Anterior cingulate cortex (tissue), 58 donors: ENCODE measurements at places on chromosomes 5 and 9.
A peak's percentile ranks its signal among the peaks of the same experiment; 100 is the strongest.

DNA sequence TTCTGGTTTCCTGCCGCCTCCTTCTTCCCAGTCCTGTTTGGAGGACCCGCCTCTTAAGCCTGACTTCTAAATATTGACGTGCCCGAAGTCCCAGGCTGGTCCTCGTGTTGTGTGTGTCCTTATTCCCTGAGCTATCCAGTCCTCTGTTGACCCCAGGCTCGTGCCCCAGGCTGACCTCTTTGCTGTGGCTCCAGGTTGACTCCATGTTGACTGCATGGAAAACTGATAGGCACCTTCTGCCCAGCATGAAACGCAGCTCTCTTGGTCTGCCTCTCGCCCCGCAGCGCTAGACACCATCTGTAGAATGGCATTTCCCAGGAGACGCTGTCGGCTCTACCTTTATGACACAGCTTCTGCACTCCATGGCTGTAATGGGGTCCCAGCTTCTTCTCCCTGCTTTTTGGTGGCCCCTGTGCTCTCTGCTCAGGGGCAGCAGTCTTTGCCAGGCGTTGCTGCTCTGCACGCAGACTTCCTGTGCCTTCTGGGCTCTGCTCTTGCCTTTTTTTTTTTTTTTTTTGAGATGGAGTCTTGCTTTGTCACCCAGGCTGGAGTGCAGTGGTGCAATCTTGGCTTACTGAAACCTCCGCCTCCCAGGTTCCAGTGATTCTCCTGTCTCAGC, 28.4 kb downstream of the EHMT1 start:
- no peak for DNase-seq

DNA sequence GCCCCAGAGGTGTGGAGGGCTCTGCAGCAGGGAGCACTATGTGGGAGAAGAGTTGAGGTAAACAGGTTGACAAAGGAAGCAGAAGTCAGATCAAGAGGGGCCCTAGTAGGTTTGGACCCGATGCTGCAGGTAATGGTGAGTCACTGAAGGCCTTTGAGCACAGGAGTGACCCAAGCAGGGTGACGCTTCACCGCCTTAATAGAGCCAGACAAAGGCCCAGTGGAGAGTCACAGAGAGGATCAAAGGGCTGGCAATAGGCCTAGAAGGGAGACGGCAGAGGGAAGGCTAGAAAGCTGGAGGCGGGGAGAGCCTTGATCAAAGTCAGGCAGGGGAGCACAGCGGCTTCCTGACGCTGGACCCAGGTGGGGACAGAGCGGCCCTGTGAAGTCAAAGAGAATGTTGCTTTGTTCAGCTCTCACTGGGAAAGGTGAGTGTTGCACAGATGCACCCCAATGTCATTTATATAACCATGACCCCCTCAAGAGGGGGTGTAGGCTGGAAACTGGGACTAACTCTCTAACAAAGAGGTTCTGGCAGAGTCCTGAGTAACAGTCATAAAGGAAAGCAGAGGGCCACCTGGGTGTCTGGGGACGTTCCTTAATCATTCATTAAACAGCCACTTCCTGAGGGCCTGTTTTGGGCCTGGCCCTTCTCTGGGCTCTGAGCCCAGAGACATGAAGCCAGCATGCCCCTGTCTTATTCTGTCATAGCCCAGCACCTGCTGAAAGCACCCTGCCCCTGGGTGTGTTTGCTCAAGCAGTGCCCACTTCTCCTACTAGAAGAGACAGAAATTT, 9.8 kb upstream of the CPLX2 start:
- DNase-seq: no peak

GRCh38 chr5:105684799-105685198, 1985.9 kb downstream of the EFNA5 start:
- no peak for DNase-seq

DNA sequence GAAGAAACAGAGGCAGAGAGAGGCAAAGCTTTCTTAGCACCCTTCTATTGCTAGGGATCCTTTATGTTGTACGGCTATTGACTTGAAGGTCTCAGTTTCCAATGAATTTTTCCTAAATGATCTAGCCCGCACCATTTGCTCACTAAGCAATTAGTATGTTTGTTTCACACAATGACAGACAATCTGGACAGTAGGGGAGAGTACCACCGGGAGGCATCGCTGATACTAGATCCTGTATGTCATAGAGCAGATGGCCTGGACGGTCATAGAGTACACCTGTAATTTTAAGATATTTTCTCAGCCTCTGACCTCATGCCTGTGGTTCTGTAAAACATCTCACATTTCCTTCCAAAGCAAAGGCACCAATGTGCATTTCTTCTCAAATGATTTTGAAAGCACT, 194.3 kb downstream of the TLE4 start:
- DNase-seq: no peak

DNA sequence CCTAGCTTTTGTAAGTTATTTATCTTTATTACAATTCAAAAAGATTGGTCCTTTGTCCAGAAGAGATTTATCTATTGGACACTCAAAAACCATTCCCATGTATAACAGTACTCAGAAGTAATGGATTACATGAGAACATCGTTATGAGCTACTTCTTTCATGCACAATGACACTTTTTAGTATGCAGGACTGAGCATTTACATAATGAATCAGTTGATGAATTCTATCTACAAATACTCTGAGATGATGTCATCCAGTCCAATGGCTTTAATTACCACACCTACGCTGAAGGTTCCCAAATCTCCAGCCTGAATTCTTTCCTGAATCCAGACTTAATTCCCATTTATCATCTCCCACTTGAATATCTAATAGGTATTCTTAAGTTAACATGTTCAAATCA, 75.3 kb downstream of the PTBP3 start:
- DNase-seq: no peak

DNA sequence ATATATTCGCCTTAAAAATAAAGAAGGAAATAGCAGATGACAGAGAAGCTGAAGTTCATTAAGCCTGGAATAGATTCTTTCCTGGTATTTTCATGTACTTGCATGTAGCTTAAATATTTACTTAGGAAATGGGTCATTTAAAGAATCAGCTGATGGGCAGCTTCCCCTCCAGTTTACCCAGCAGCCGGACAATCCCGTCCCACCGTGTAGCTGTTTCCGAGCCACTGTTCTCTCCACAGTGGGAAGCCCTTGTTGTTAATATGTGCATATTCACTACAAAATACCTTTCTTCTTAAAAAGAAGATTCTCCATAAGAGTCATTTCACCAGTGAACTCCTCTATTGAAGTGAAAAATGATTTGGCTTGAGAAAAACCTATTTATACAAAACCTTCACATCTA, 187.0 kb downstream of the FANCC start:
- no peak for DNase-seq

DNA sequence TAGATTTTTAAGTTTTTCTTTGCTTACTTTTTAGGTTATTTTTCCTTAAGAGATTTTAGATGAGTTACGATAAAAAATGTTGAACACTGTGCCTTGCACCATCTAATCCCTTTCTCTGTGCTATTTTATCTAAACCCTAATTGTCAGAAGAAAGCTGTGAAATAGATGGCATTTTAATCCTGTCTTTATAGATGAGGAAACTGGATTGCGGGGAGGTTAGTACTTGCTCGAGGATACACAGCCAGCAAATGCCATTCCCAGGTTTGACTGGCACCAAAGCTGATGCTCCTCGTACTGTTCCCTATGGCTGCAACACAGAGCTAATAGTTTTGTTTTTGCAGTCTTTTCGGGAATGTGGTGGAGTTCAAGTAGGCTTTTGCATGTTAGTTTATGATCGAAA, 82.7 kb downstream of the ZSWIM6 start:
- DNase-seq: no peak

GRCh38 chr5:148991566-148991965, 71.3 kb downstream of the SH3TC2 start:
- no peak for DNase-seq

DNA sequence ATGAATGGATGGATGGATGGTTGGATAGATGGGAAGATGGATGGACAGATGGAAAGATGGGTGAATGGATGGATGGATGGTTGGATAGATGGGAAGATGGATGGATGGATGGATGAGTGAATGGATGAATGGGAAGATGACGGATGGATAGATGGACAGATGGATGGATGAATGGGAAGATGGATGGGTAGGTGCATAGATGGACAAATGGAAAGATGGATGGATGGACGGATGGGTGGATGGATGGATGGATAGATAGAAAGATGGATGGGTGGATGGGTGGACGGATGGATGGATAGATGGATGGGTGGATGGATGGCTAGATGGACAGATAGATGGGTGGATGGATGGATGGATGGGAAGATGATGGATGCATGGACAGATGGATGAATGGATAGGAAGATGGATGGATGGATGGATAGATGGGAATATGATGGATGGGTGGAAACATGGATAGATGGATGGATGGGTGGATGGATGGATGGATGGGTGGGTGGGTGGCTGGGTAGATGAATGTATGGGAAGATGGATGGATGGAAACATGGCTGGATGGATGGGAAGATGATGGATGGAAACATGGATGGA, 16.5 kb upstream of the EXOC3 start:
- no peak for DNase-seq

DNA sequence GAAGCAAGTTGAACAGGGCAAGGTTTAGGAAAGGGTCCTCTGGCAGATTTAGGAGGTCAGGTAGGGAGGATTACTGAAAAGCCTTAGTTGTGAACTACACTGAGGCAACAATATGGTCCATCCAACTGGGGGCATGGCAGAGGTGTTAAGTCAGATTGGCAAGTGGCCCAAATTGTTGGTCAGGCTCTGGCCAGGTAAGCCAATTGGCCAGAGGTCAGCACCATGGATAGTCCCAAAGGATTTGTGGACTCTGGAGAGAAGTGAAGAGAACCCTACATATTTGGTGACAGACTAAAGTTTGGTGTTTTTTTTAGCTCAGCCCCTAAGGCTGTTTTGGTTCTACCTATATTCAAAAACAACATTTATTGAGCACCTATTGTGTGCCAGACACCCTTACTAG, 39.1 kb upstream of the RASGRF2 start:
- no peak for DNase-seq

- no peak for DNase-seq
Observed at GRCh38 chr5:79109527-79110492, 1.8 kb upstream of the BHMT start.

DNA sequence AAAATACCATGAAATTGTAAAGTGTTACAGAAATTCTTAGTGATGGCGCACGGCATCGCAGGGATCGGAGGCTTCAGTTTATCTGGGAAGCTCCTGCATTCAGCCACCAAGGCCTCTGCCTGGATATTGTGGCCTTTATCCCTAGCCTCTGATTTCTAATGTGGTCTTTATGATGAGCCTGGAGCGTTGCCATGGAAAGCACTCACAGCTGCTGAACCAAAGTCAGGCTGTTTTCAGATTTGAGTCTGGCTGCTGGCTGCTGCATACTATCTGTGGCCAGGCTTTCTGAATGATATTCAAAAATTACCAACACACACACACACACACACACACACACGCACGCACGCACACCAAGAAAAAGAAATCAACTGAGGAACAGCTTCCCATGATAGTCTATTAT, 101.1 kb upstream of the ZNF366 start:
- DNase-seq: peak; percentile 62

GRCh38 chr5:89372176-89372575, 489.2 kb upstream of the MEF2C start:
- no peak for DNase-seq

DNA sequence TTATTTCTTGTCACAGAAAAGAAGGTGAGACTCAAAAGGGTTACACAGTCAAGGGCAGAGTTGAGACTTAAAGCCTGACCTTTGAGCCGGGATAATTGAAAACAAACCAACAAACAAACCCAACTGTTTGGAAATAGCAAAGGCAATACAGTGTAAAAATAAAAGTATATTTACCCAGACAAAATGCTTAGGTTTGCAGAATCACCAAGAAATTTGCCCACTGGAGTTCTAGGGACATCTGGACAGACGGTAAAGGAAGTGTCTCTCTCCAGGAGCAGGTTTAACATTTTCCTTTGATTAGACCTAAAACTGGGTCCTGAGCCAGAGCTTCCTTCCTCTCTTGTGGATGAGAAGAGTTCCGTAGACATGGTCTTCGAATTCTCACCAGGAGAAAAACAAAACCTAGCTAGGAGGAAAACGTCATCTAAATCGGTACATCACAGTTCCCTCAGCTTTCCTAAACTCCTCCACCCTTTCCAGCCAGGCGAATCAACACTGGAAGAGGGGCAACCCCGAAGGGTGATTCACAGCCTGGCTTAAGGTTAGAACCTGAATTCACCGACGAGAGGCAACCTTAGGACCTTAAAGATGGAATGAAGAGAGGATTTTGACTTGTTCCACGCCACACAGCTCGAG, 673 bp downstream of the CDC25C start:
- DNase-seq: no peak

DNA sequence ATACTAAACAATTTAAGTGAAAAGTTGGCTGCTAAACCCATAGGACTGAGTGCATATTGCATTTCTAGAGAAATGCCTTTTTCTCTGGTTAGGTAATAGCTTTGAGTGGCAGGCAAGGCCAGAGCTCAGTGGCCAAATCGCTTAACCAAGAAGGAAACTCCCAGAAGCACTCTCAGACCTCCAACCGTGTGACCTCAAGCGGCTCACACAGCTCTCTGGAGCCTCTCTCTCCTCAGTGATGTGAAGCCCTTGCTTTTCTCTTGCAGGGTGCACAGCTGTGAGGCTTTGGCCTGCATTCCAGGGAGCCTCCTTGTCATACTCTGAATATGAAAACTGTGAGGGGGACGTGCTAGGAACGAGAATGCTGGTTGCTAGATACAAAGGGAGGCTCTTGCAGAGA, 106.7 kb downstream of the INSYN2B start:
- DNase-seq: peak; percentile 18

DNA sequence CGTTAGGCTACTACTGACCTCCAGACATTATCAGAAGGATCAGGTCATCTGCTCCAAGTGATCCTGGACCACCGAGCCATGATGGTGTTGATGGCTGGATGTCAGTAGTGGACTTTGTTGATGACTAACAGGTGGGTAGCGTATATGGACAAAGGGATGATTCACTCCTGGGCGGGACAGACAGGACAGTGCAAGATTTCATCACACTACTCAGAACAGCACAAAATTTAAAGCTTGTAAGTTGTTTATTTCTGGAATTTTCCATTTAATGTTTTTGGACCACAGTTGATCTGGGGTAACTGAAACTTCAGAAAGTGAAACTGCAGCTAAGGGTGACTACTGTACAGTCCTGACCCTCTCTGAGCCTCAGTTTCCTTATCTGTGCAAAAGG, 12.7 kb downstream of the PDGFRB start:
- DNase-seq: no peak

GRCh38 chr5:7586480-7586879, 190.5 kb downstream of the ADCY2 start:
- DNase-seq: no peak

- DNase-seq: no peak
Observed at GRCh38 chr9:89001917-89002540, 10.8 kb downstream of the S1PR3 start.

DNA sequence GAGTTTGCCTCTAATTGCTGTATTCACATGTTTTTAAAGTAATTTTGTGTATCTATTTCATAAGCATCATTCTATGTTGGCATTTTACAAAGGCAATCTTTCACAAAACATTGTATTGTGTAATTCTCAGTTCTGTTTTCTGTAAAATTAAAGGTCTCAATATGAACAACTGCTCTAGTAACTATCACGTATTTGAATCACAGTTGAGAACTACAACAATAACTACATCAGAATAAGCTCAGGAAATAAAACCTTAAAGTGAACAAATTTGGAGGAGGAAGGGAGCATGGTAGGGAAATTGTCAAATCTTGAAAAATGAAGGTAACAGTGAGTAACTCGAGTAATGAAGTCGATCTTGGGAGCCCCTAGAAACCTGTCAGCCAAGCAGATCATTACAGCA, 22.5 kb upstream of the CAMK4 start:
- no peak for DNase-seq
